Endodermal cell (in vitro differentiated cells): ENCODE measurements at places on chromosomes 3 and 15.
A peak's percentile ranks its signal among the peaks of the same experiment; 100 is the strongest.

GRCh38 chr3:142976621-142977398 lies 13.3 kb upstream of the PAQR9 start:
- no peak for DNase-seq

DNA sequence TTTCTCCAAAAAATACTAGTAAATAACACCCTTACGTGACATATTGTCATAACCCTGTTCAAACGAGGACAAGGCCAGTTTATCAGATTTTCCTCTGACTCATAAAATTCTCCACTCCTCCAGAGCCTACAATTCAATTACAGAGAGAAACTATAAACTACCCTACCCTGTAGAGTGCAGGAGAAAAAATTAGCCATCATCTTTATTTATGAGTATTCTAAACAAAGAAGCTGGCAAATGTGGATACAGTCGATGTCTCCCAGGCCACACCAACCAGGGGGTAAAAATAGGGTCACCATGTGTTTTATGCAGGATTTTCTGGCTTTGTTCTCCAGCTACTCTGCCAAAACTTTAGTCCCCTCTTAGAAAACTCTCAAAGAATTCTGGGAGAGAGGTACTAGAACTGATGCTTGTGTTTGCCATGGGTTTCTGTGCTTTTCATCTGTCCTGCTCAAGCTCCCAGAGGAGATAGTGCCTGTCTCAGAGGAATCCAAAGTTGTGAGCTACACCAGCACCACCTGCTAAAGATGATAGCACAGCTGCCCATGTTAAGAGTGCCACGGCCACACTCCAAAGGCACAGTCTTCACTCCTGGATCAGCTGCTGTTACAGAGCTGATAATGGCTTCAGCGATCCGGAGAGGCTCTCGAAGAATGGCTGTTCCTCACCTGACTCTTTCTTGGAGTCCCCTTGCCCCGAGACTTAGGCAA lies 150.2 kb downstream of the IMPG2 start:
- DNase-seq, result no peak

DNA sequence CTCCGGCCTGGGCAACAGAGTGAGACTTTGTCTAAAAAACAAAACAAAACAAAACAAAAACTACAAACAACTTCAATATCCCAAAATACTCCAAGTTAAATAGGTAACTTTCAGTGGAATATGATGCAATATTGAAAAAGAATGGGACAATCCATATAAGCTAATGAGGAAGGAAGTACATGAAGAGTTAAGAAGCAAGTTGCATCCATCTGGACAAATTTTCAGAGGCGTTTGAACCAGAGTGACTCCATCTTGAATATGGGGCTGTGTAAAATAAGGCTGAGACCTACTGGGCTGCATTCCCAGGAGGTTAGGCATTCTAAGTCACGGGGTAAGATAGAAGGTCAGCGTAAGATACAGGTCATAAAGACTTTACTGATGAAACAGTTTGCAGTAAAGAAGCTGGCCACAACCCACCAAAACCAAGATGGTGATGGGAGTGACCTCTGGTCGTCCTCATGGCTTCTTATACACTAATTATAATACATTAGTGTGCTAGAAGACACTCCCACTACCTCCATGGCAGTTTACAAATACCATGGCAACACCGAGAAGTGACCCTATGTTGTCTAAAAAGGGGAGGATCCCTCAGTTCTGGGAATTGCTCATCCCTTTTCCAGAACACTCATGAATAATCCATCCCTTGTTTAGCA lies 58.1 kb upstream of the LCTL start:
- DNase-seq, result no peak

- DNase-seq, result no peak
Measured at GRCh38 chr15:80556694-80557367, 138.3 kb upstream of the ABHD17C start.

DNA sequence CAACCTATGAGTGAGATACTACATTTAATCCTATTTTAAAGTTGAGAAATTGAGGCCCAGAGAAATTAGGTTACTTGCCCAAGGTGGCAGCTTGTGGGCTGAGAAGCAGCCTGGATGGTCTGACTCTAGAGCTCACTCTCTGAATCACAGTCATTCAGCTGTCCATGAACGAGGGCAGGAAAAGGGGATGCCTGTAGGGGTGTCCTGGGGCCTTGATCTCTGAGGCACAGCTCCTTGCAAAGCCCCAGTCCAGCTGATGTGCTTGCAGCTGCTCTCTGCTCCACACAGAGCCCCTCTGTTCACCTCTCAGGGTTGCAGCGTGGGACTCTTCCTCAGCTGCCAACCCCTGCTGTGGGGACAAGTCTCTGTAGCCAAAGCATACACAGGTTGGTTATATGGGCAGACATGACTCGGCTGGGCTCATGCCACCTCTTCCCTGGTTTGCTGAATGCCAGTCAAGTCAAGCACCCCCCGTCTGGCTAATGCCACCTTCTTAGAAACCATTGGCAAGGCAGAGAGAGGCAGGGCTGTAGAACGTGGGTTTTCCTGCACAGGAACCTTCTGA lies 56.8 kb downstream of the GASK1A start:
- DNase-seq, result peak; percentile 35

DNA sequence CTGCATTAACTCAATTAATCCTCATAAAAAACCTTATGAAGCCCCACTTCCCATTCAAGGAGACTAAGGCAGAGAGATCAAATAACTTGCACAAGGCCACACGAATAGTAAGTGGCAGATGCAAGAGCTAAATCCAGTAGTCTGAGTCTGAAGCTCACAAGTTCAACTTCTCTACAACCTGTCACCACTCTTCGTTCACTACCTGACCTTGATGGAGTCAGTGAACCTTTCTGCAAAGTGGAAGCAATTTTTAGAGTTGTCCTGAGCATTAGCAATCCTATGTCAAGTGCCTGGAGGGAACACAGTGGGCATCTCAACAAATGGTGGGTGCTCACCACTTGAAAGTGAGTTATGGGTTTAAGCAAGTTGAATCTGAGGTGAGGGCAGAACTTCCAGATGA lies 2.1 kb upstream of the SPINT1 start:
- DNase-seq, result no peak

GRCh38 chr3:9698293-9698692 lies 5.3 kb upstream of the CPNE9 start:
- no peak for DNase-seq

DNA sequence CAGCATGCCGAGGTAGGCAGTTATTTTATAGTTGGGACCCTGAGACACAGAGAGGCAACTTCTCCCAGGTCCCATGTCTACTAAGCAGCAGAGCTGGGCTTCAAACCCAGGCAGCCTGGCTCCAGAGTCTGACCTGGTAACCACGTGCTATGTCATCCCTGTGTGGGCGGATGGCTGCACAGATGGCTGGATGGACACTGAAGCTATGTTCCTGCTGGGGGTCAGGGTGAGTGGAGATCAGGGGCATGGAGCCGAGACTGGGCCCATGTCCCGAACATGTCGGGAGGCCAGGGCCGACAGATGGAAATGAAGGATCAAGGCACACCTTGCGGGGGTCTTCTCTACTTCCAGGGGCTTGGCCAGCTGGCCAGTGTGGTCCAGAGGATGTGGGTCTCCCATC lies 9.3 kb upstream of the FBLN2 start:
- no peak for DNase-seq

DNA sequence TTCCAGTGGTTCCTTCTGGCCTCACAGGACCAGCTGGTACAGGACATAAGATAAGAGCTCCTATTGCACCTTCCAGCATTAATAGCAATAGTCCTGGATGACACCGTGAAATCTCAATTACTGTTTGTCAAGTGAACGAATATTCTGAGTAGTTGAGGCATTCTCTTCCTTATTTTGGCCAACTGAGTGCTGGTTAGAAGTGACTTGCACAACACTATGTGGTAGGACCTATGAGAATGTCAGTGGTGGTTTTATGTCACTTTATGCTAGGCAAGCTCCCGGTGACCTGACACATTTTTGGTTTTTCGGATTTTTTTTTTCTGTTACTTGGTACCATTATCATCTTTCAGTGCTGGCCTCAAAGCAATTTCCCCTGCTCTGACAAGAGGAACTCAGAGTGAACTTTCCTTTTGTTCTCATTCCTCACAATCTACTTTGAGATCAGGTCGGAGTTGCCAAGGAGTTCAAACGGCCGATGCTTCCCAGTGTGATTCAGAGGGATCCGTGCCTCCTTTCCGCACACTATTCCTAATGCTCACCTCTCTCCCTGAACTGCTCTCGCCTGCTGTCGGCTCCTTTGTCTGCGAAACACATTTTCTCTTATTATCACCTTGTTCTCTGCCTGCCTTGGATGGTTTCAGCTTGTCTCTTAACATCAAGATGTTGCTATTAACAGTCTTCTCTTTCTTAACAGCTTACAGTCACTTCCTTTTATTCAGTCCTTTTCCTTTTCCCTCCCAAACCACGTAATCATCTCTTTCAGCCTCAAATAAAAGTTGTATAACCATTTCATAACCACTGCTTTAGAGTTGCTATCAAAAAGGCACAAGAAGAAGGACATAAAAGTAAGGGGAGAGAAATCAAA lies 35.8 kb downstream of the QTRT2 start:
- DNase-seq, result no peak

DNA sequence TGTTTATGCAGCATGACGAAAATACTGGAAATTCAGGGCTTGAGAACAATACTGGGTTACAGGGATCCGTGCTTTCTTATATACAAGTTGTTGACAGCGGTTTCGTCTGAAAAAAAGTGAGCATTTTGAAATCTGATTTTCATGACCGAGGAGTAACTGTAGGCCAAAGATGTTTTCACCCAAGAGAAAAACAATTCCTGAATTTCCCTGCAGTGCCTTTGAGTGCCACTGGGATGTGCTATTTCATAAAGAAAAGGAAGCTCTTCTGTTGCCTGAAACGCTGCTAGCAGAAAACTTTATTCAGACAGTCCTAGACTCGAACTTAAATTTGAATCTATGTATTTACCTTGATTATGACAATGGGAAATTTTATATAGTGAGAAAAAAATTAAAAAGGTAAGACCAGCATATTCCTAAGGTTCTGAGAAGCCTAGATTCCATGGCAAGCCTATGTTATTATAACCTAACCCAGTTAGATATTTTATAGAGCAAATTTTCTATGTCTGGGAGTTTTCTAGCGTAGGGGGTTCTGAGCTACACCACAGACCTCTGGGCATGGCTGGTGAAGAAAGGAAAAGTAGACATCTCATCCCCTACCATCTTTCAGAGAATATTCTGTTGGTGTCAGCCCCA lies 30.2 kb downstream of the KCNAB1 start:
- DNase-seq, result peak; percentile 76

GRCh38 chr3:45524565-45524964 lies 70.0 kb upstream of the LIMD1 start:
- DNase-seq, result no peak

DNA sequence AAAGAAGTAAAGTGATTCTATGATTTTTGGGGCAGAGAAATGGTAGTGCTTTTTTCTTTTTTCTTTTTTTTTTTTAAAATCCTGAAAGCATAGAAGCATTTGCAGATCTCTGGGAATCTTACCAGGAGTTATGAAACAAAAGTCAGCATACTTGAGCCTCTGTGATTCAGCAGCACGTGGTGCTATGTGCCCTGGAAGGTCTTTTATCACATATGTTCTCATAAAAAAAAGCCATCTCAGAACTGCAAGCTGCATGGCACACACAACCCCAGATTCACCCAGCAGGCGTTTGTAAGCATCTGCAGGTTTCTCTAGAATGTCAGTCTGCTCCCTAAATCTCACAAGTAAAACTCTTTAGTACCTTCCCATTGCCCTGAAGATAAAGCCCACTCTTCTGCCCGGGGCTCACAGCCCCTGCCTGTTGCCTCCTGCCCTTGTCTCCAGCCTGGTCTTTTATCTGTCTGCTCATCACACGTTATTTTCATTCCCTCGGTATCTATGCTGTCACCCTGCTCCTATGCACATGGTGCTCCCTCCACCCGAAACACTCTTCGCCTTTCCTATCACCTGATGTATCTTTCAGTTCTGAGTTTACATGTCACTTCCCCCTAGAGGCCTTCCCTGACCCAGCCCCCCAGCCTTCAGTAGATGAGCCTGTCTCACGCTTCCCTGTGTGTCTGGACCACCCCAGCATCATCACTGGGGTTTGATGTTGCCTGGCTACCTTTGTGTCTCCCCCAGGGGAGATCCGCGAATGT lies 72.4 kb downstream of the CHDH start:
- DNase-seq, result no peak

DNA sequence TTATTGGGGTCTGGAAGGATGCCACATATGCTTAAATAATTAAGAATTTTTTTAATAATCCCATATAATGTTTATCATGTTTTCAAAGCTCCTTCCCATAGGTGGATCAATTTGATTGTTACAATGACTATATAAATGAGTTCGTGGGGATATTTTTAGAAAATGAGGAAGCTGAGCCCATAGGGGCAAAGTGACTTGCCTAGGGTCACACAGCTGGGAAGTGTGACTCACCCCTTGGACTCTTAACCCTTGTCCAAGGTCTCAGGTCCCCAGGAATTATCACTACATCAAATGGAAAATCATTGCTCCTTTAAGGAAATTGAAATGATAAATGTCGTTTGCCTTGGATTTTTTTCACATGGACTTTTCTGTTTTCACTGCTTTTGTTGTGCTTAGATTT lies 161.2 kb upstream of the RGMA start:
- DNase-seq, result no peak

DNA sequence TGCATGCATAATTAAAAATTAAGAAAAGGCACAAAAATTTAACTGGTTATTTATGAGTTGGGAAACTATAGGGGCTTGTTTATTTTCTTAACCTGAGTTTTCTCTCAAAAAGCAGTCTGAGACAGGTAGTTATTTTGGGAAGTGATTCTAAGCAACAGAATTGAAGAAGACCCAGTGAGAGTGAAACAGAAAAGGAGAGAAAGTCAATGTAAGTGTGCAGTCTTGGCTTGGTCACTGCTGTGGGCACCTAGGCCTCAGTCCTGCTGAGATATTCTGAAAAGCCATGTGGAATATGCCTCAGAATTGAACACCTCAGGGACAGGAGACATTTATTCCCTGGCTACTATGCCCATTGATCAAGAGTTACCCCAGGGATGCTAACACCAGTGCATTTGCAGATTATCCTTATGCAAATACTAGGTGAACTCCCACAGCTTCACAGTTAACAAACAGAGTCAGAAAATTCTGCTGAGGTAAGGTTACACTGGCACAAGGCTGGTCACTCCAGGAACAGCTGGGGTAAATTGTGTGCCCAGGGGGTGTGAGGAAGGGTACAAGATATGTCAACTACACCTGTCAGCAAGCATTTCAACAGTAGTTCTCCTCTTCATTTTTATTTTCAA lies 222.7 kb downstream of the EFHB start:
- peak; percentile 60 for DNase-seq

GRCh38 chr3:43022121-43022520 lies 43.0 kb downstream of the GASK1A start:
- DNase-seq, result no peak
